ENCODE measurements at places on chromosomes 5 and 9.

DNA sequence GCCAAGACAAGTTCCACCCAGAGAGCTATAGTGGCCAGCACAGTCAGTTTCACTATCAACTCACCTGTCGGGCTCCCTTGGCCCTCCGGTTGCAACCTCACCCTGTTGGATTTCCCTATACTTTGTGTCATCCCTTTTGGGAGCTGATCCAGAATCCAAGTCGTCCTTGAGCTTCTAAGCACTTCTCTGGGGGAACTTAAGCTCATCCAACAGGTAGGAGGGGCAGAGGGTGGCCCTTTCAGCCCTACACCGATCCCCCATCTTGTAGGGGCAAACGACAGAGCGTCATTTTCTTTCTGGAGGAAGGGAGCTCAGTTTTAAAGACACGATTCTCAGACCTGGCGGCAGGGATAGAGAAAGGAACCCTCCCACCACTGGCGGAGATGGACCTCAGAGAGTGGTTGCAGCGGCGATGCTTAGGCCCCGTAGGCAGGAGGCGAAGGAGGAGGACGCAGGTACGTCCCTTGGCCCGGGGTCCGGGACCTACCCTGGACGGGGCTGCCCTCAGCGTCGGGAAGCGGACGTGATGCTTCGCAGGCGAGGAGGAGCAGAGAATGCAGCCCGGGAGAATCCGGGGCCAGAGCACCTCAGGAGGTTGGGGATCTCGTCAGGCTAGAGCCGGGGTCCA lies 519 bp downstream of the ZER1 start:
- peak; percentile 3 for DNase-seq

GRCh38 chr5:16492398-16493140 lies 27.0 kb upstream of the ZNF622 start:
- no peak for DNase-seq

DNA sequence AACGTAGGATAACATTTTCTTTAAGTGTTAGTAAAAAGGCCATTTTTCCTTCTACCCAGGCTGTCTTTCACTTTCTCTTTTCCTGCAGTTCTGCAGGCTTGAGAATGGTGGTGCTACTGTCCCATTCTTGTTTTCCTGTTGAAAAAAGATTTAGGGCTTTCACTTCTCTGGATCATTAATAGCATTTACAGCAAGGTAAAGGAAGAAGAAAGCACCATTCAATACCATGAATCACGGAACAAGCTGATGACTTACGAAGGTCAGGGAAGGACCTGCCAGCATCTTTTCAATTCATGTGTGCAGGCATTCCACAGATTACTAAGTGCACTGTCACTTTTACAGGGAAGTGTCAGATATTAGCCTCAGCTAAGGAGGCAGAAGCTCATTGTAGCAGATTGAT lies 292.8 kb downstream of the YTHDC2 start:
- no peak for DNase-seq

GRCh38 chr5:78429332-78429980 lies 69.0 kb downstream of the SCAMP1 start:
- no peak for DNase-seq

DNA sequence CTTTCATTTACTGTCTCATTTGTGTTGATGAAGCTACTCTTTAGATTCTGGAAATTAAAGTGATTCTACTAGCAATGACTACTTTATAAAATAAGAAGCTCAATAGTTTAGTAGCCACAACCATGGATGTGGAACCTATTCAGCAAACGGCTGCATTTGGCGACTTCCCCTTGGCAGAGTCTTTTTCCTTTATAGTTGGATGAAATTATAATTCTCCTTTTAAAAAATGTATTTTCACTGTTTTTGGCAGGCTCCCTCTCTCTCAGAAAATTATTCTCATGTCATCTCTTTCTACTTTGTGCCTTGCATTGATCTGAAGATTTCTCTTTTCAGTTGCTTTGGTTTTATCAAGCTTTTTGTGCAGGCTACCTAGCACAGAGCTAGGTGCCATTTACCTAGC lies 50.6 kb upstream of the KCNN2 start:
- DNase-seq: no peak

GRCh38 chr5:96936431-96937320 lies 796 bp downstream of the LNPEP start:
- peak; percentile 57 for DNase-seq

DNA sequence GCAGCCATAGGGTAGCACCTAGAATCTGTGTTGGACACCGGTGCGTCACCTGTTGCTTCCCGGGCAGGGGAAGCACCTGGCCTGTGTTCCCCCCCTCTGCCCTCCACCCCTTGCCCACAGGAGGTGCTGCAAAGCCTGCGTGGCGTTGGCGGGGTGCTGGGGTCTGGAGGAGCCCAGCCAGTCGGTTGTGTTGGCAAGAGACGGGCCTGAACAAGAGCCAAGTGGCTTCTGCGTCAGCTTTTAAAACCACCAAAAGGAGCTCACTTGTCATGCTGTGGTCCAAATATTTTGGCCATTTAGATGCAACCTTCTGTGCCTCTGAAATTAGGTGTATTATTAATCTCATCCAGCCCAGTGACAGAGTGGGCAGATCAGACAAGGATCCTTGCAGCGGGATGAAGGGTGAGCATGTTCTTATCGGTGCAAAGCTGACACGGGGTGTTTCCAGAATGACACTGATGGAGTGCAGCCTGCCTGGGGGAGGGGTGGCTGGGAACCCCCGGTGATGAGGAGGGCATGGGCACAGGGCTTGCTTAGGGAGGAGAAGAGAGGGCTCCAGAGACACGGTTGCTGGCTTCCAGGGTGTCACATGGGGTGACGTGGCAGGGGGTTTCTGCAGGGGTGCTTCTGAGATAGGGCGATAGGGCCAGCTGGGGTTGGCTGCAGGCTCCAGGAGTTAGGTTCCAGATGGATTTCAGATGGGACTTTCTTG lies 9.7 kb upstream of the RXRA start:
- DNase-seq: no peak

- peak; percentile 11 for DNase-seq
Observed at GRCh38 chr9:5326893-5327548, 12.7 kb downstream of the RLN1 start.

DNA sequence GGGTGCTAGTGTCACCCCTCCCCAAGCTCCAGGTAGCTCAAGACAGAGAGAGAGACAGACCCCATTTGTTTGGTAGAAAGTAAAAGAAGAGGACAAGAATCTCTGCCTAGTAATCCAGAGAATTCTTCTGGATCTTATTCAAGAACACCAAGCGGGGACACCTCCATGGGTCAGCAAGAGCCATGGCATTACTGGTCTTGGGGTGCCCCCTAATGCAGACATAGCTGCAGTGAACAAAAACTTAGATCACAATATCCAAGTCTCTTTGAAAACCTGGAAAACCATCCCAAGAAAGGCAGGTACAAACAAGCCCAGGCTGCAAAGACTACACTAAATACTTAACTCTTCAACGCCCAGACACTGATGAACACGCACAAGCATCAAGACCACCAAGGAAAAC lies 29.9 kb upstream of the PDE4D start:
- no peak for DNase-seq

GRCh38 chr5:37668524-37669047 lies 171.3 kb downstream of the GDNF start:
- DNase-seq: no peak

- no peak for DNase-seq
Observed at GRCh38 chr5:168826246-168826725, 247.1 kb upstream of the PANK3 start.

GRCh38 chr9:106864373-106865143 lies 1.6 kb downstream of the ZNF462 start:
- DNase-seq: no peak

DNA sequence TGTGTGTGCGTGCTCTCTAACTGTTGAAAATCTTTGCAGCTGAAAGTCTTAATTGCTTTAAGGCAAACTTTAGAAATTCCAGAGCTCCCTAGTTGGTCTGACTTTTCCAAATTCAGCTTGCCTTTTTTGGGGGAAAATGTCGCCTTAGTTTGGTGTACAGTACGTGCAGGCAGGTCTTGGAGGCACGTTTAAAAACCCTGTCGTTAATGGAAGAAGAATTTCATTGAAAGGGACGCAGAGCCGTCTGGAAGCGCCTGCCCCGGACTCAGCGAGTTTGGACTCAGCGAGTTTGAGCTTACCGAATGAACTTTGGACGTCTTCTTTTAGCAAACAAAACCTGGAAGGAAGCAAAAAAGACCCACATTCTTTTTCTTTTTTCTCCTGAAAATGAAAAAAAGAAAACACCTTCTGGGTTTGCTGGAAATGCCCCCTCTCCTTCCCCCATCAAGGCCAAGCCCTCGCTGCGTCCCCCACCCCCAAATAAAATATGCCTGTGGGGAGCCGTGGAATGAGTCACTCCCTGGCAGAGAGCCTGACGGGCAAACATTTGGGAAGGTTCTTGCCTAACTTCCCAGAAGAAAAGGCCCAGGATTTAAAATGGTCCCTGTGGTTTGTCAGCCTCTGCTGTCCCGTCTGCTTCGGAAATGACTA lies 1.5 kb downstream of the NEK6 start:
- no peak for DNase-seq

DNA sequence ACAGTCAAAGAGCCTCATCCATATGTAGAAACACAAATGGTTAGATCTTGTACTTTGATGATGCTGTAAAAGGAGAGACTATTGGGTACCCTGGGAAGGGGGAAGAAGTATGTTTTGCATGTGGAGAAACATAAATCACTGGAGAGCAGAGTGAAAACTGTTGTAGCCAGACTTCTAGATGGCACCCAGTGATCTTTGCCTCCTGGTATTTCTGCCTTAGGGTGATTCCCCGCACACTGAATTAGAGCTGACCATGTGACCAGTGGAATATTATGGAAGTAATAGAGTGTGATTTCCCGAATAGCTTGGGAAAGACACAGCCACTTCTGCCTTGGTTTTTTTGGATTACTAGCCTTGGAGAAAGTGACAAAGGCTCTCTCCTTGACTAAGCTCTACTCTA lies 174.3 kb downstream of the LPAR1 start:
- DNase-seq: no peak

- no peak for DNase-seq
Observed at GRCh38 chr9:114346146-114346545, 16.5 kb downstream of the ORM2 start.

GRCh38 chr5:81989204-81989603 lies 17.4 kb downstream of the ATG10 start:
- no peak for DNase-seq

GRCh38 chr9:1522219-1522767 lies 472.1 kb downstream of the DMRT2 start:
- DNase-seq: no peak

DNA sequence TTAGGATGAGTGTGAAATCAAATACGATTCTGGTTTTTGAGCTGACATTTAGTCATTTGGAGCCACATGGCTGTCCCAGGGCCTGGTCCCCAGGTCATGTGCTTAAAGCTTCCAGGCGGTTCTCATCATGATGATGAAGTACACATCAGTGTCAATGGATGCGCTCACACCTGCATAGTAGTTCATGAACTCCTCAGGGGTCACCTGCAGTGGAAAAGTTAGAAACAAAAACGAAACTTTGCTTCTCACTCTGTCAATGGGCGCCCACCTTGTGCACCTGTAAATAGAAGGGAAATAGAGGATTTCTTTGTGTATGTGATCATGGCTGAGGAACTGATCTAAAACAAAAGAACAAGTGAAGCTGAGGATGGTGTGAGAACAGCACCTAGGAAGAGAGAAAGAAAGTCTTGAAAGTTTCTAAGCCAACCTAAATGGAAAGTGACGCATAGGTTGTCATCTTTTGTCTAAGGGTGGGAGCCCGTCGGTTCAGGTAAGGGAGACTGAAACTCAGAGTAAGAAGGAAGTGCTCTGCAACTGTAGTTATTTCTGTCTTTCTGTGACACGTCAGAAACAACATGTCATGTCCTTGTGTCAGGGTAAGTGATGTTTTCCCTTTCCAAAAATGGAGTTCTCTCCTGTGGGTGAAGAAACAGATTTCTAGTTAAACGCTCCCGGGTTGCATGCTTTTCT lies 33.8 kb downstream of the CAPSL start:
- peak; percentile 83 for DNase-seq

Measured in activated CD4-positive, alpha-beta T cell treated with anti-CD3 and anti-CD28 coated beads, Interleukin-2, Interleukin-4, amounts not matched to agents 100 ng/mL and 50 ng/mL, durations not matched to agents 16 hours and 8 hours (primary cell).